Ecto neural progenitor cell (in vitro differentiated cells): ENCODE measurements at places on chromosomes 2 and 18.

- DNase-seq = no peak
Observed at GRCh38 chr18:5285326-5285725, 10.2 kb downstream of the ZBTB14 start.

DNA sequence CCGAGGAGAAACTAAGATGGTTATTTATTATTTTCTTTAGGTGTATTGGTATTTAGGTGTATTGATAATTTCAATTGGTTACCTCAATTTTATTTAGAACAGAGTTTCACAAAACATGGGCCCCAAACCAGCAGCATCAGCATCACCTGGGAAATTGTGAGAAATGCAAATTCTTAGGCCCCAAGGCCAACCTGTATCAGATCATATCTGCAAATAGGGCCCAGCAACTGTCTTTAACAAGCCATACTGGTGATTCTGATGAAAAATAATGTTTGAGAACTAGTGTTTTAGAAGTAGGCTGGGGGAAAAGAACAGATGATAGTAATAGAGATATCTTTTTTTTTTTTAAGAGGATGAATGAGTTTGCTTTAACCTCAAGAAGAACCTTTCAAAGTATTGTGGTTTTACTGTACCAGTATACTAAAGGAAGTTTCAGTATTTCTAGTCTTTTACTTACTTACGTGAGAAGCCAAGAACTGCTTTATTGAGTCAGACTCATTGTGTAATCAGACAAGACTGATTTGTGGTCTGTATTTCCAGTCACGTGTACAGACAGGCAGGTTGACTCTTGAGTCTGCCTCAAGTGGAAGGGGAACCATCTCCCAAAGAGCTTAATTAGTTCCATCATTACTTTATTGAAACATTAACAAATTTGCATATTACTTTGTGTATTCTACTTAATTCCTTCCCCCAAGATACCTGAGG lies 60.4 kb upstream of the GAREM1 start:
- DNase-seq = no peak

GRCh38 chr18:72727038-72727655 lies 140.6 kb downstream of the NETO1 start:
- DNase-seq = no peak

- DNase-seq = no peak
Observed at GRCh38 chr2:32825291-32825712, 121.5 kb upstream of the LTBP1 start.

GRCh38 chr2:200351815-200352214 lies 45.3 kb downstream of the SPATS2L start:
- DNase-seq = no peak
